Hematopoietic multipotent progenitor cell (in vitro differentiated cells): ENCODE measurements at places on chromosomes 12 and 14. TPM values are rescaled to one million over a fixed set of nuclear protein-coding genes. Genes with fewer than 3 reads are reported as not detected.

The TCL1B gene
- total RNA-seq, result not detected

The NFE2 gene
- 318 TPM for total RNA-seq

The ANGEL1 gene
- total RNA-seq, result 18.3 TPM

The PPP1R1A gene
- not detected for total RNA-seq

The CELA1 gene
- not detected for total RNA-seq

The ACVRL1 gene
- under 0.01 TPM for total RNA-seq

The TMEM117 gene
- 3.0 TPM for total RNA-seq

The KRT78 gene
- not detected for total RNA-seq

The MGAT4C gene
- under 0.01 TPM for total RNA-seq

The HELB gene
- 7.3 TPM for total RNA-seq

The KRT8 gene
- 7.3 TPM for total RNA-seq

The PMEL gene
- total RNA-seq, result 1.3 TPM
